ENCODE measurements at places on chromosomes 5 and 9.

DNA sequence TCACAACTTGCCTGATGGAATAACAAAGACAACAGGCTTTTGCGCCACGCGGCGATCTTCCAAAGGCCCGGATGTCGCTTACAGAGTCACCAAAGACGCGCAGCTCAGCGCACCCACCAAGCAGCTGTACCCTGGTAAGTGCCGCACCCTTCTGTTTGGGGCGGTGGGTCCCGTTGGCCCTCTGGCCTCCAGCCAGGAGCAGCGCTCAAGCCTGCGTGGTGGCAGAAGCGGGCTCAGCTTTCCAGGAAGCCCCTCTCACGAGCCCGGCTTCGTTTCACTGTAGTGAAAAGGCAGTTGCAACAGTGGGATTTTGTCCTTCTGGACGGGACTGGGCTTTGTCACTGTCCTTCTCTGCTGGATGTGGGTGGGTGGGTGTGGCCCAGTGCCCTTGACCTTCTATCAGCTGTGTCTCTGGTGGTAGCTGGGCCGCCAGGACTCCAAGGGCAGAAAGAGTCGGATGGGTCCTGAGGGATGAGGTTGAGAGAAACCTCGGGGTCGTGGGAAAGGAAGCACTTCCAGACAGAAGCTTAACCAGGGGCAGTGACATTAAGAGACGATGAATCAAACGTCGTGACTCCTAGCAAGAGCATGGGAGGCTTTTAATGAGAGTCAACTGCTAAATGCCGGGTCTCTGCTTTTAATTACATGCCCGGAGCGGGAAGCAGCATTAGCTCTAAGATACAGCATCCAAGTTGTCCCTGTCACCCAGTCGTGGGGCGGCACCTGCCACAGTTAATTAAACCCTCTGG is 49.5 kb downstream of the COL5A1 start:
- no peak for DNase-seq

GRCh38 chr5:137607771-137608170 is 108.6 kb upstream of the SPOCK1 start:
- DNase-seq: no peak

GRCh38 chr9:136545965-136546696 is at the start of gene NOTCH1:
Gene NOTCH1, minus strand, starts transcription at chr9:136546048. Its CDS starts 262 bp downstream, at chr9:136545786.
- peak; percentile 87 for DNase-seq

DNA sequence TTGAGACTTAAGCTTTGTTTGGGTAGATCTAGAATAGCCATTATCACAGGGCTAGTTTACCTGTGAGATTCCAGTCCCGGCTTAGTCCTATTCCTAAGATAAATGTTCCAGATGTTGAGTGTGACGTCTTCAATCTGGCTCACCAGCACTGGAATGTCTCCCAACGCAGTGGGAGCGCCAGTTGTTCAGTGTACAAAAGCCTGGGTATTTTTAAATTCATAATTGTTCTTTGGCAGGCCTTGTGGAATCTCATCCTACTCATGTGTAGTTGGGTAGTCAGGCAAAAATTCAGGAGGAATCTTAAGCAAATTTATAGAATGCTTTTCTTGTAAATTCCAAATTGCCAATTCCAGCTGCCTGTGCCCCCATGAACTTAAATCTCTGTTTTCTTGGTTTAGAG is 272.6 kb upstream of the KCNN2 start:
- no peak for DNase-seq

DNA sequence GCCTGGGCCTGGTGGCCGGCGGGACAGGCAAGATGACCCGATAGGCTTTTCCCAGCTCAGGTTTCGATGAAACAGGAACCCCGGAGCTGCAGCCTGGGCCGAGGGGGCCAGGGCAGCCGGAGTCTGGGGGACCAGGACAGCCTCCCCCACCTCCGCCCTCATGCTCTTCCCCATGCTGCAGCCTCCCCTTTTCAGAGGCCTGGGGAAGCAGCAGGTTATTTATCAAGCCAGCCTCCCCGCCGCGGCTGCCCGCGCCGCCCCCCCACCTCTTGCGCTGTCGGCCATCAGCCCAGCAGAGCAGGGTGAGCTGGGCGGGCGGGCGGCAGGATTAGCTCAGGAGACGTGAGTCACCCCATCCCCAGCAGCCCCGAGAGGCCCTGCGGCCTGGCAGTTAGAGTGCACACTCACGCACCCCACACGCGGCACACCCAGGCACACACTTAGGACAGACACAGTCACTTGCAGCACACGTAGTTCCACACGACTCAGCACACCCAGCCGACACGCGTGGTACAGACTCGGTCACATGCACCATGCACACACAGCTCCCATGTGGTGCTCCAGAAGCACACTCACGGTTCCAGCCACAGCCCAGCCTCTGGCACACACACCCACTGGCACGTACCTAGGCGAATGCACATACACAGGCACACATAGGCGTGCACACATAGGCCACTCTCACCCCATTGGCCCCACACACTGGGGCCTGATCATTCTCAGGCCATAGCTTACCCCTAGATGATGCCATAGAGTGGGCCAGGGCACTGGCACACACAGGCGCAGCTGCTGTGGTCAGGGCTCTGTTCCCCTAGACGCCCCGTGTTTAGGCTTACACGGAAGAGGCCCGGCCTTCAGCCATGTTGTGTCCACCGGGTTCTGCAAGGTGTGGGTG is 13.0 kb downstream of the CXXC5 start:
- DNase-seq: no peak

DNA sequence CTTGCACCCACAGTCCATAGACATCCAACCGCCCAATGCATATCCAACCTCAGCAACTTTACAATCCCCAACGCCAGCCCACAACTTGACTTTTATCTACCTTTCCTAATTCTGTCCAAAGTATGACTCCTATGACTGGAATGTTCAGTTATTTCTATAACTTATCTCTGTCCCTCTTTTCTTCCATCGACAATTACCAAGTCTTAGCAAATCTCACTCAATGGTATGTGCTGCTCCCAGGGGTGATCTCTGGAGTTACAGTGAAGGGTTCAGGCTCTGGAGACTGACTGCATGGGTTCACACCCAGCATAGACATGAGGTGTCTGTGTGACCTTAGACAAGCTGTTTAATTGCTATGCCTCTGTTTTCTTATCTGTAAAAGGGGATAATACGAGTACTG is 106.9 kb downstream of the SPOCK1 start:
- DNase-seq: no peak

GRCh38 chr5:112707187-112708102 is 30.2 kb upstream of the APC start:
- peak; percentile 96 for DNase-seq

DNA sequence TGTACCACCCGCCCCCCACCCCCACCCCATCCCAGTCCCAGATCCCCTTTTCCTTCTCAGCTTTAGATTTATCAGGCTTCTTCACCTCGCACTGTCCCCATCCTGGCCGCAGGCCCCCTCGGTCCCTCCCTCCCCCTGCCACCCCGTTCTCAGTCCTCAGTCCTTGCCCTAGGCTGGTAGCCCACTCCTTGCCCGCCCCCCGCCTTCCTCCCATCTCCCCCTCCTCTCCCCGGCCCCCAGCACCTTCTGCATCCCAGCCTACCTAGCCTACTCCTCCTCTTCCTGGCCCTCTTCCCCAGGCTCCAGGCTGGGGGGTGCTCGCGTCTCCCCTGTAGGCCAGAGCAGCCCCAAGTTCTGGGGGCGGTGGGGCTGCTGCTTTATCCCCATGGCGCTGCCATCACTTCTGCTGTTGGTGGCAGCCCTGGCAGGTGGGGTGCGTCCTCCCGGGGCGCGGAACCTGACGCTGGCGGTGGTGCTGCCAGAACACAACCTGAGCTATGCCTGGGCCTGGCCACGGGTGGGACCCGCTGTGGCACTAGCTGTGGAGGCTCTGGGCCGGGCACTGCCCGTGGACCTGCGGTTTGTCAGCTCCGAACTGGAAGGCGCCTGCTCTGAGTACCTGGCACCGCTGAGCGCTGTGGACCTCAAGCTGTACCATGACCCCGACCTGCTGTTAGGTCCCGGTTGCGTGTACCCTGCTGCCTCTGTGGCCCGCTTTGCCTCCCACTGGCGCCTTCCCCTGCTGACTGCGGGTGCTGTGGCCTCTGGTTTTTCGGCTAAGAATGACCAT is 828 bp downstream of the NPR2 start:
- no peak for DNase-seq

DNA sequence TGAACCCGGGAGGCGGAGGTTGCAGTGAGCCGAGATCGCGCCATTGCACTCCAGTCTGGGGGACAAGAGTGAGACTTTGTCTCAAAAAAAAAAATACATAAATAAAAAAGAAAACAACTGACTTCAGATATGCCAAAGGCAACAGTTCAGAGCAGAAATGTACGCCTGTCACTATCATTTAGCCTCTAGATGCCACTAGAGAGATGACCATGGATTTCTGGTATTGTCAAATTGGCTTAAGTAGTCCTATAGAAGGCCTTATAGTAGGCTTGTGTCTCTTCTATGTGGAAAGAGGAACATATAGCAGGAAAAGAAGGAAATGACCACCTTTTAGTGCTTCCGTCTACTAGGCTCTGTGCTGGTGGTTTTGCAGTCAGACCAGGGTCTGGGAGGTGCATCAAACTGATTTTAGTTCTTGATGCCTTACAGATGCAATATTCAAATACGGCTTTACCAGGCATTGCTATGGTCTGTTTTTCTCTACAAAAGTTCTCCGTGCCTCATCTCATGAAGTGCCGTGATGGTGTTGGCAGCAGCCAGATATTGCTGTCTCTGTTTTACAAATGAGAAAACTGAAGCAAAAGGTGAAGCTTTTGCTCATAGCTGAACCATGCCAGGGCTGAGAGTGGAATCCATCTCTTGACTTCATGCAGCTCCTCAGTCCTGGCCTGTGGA is 17.2 kb downstream of the AGXT2 start:
- no peak for DNase-seq

GRCh38 chr9:137760426-137760825 is 117.2 kb upstream of the CACNA1B start:
- no peak for DNase-seq

DNA sequence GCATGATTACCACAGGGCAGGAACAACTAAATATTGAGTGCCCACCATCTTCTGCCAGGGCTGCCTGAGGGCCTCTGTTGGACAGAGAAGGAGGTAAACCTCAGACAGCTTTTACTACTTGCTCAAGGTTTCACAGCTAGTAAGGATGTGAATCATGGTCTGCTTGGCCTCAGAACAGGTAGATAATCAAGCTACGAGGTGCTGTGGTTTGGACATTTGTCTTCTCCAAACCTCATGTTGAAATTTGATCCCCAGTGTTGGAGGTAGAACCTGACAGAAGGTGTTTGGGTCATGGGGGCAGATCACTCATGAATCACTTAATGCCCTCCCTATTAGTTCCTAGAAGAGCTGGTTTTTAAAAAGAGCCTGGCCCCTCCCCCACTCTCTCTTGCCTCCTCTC is 541.2 kb upstream of the TRPC7 start:
- DNase-seq: no peak

GRCh38 chr5:116340799-116341198 is 233.8 kb downstream of the SEMA6A start:
- DNase-seq: no peak

DNA sequence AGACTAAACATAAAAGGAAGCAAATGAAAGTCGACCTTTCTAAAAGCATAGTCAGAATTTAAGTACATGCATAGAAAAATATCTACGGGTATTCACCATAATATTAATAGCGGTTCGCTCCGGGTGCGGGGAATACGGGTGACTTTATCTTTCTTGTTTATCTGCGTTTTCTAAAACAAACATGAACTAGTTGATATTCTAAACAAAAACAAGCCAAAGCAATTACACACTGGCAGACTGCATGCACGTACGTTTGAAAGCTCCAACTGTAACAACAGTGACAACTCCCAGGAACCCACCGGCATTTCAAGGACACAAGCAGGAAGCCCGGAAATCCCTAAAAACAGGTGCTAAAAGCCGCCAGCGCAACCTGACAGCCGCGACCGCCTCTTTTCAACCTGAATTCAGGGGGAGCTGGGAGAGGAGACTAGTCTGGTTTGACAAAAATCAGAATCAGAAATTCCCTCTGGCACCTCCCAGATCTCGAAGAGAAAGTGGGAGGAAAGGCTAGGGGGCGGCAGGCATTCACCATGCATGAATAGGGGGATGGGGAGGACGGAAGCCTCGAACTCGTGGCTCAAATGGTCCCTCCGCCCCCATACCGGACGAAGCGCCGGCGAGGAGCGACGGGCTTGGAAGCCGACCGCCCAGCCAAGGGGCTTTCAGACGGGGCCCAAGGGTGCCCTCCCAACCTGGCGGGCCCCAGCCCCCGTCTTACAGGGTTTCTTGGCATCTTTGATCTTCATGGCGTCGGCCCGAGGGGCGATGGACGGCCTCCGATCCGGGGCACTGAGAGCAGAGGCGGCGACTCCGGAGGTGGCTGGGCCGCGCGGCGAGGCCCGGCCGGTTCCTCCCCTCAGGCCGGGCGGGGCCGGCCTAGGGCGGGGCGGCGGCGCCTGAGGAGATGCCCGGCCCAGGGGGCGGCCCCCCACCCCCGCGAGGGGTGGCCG is at the start of gene PANK3:
Gene PANK3, minus strand, starts transcription at position 831 of the 950 bp plus-strand sequence. Its CDS starts 85 bp downstream, at position 746.
- no peak for DNase-seq

DNA sequence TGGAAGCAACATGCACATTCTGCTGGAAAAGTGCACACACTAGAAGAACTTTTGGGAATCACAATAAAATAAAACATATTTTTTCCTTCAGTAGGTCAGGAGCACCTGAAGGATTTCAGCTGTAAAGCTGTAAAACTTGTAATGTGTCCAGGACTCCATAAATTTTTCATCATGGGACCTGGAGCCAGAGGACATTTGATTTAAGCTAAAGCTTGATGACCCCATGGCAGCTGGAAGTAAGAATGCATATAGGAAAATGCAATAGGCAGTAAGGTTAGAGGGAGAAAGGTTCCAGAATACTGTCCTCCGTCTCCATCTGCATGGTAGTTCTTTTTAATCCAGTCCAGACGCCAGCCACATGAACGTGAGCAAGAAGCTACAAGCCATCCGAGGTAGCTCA is 166.0 kb downstream of the ADAMTSL1 start:
- no peak for DNase-seq

GRCh38 chr9:122071715-122072114 is 21.4 kb downstream of the TTLL11 start:
- DNase-seq: no peak

- DNase-seq: no peak
These were observed 66.6 kb upstream of the STXBP1 start for GRCh38 chr9:127545196-127546124.

DNA sequence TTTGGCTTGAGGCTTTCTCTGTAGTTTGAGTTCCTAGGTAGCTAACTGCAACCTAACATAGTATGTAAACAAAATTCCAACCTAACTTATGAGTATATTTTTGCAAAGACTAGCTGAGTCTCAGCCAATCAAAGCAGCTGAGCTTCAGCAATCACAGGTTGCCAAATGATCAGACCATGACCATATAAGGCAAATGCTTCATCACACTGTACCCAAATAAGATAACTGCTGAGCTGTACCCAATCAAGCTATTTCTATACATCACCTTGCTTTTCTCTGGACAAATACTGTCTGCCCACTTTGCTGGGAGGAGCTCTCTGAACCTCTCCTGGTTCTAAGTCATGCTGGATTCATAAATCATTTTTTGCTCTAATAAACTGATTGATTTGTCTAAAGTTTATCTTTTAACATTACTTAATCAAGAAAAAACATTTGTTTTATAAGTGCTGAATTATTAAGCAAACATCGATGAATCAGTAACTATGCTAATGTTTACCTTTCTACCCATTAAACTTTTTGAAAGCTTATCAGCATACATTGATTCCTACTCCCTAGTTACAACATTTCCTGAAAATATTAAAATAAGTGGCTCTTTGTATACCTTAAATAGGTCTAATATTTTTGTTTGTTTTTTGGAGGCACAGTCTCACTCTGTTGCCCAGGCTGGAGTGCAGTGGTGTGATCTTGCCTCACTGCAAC is 129.7 kb upstream of the PCA3 start:
- DNase-seq: no peak

GRCh38 chr5:170270293-170271069 is 27.1 kb downstream of the LCP2 start:
- no peak for DNase-seq

Data from activated CD4-positive, alpha-beta T cell treated with anti-CD3 and anti-CD28 coated beads, Interleukin-2, amount 50 U/mL, for 4 hours (primary cell).